ENCODE measurements at places on chromosomes 2 and 18.

DNA sequence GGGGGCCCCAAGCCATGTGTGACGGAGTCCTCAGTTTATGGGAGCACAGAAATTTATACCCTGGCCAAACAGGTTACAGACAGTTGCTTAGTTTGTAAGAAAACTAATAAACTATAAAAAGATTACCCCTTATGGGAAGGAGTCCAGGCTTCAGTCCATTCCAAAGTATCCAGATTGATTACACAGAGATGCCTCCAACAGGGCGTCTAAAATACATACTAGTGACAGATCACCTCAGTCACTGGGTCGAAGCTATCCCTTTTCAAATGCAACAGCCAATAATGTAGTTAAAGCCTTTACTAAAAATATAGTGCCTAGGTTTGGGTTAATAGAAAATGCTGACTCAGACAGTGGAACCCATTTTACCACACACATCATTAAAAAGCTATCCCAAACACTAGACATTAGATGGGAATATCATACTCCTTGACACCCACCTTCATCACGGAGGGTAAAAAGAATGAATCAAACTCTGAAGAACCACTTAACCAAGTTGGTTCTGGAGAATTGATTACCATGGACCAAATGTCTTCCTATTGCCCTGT lies 10.7 kb downstream of the PRPF40A start:
- no peak for DNase-seq

DNA sequence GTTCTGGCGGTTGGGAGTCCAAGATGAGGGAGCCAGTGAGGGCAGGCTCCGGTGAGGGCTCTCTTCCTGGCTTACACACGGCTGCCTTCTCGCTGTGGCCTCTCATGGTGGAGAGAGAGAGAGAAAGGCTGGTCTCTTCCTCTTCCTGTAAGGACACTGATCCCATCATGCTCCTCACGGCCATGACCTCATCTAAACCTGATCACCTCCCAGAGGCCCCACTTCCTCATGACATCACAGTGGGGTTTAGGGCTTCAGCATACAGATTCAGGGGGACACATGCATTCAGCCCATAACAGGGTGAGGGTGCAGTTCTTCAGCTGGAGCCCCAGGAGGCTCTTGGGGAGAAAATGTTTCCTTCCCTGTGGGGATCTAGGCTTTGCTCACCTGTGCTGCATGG lies 29.2 kb downstream of the AGAP1 start:
- no peak for DNase-seq

DNA sequence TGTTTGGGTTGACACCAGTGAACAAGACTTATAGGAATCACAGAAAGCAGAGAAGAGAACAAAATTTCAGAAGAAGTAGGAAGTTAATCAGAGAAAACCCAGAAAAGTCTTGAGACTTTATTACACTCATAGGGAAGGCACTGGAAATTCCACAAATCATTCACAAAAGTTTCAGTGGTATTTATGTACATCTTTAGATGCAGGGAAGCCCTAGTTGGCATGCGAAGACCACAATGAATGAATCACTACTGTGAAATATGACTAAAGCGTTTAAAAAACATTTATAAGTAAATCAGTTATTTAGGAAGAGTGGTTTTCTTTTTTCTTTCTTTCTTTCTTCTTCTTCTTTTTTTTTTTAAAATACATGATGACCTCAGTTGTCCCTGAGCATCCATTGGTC lies 105.1 kb downstream of the NUP35 start:
- no peak for DNase-seq

DNA sequence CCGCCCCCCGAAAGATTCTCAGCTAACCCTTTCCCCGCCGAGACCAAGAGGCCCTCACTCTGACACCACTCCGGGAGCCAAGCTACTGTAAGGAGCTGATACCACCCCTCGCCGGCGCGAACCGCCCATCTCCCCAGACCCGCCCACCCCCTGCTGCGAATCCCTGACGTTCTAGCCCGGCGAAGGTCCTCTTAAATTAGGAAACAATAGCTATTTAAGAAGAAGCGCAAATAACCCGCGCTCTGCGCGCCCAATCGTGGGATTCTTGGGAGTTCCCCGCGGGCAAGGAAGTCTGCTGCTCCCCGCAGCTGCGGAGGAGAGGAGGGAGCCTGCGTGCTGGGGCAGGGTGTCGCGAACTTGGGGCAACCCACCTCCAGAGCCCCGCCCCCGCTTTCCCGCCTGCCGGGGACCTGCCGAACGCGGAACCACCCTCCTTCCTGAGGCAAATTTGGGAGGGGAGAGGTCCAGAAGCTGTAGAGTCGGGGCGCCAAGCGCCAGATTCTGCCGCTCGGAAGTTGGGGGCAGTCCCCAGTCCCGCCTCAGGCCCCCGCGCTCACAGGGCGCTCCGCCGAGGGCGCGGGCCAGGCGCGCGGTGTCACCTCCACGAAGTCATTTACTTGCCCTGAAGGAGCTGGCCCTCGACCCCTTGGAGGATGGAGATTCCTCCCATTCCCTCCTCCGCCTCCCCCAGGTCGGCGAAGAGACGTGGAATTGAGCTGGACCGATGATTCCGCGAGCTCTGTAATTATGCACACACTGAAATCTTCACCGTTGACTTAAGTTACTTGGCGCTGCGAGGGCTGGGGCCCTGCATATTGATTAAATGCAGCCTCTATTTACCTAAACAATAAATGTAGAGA lies 8.4 kb upstream of the SP9 start:
- DNase-seq = no peak

GRCh38 chr2:232336981-232337720 lies 41.4 kb upstream of the ALPP start:
- DNase-seq = no peak

- no peak for DNase-seq
These were observed 20.6 kb upstream of the EPAS1 start for GRCh38 chr2:46276642-46277041.

- DNase-seq = no peak
These were observed 81.9 kb upstream of the TXNDC2 start for GRCh38 chr18:9803698-9804516.

Data from T1000 (cell line).